ENCODE measurements at places on chromosomes 12 and 14.

- no peak for DNase-seq
Observed at GRCh38 chr12:122964439-122965257, 1.6 kb downstream of the ABCB9 start.

GRCh38 chr12:132827763-132828703 lies 636 bp downstream of the GOLGA3 start:
- no peak for DNase-seq

DNA sequence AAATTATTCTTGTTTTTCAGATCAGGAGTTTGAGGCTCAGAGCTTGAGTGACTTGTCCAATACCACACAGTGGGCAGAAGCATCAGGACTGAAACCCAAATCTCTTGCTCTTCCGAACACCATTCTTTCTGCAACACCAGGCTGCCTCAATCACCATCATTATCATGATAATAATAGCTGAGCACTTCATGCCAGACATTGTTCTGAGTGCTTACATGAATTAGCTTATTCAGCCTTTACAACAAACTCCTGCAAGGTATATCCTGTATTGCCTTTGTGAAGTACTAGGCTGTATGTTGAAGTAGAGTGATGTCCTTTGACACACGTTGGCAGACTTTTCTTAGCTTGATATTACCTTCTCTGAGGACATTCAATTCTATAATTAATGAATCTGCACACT lies 257.4 kb upstream of the ATP2B1 start:
- no peak for DNase-seq

DNA sequence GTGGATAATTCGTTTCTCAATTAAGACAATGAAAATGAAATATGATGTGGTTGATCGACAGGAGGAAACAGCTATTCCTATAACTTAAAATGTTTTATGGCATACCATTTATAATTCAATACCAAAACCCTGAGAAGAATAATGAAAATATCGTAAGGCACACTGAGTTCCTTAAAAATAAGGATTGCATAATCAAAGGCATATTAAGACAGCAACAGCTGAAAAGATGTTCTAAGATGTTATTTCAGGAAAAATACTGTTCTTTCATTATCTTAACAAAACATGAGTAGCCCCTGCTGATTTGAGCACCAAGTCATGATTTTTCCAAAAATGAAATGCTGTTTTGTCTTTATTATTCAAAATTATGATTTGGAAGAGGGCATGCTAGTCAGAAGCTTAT lies 189.4 kb upstream of the ALG10 start:
- DNase-seq = no peak

DNA sequence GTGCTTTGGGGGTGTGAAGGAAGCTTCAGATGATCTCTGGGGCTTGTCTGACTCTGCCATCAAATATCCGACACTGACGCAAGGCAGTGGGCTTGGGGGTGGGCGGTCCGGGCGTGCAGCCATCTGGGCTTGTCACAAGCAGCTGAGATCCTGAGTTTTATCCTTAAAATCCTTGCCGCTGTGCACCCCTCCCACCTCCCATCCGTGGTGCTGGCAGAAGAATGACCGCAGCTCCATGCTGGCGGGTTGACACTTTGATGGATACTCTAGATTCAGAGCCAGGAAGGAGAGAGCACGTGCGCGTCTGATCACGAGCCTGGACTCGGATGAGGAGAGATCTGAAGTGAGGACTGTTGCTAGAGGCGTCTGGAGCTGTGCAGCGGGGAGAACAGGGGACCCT lies 3.0 kb downstream of the ZFYVE21 start:
- no peak for DNase-seq

- no peak for DNase-seq
Observed at GRCh38 chr12:119036878-119037825, 55.8 kb downstream of the SRRM4 start.

- DNase-seq = no peak
Observed at GRCh38 chr14:91369628-91370445, 47.8 kb downstream of the CCDC88C start.

DNA sequence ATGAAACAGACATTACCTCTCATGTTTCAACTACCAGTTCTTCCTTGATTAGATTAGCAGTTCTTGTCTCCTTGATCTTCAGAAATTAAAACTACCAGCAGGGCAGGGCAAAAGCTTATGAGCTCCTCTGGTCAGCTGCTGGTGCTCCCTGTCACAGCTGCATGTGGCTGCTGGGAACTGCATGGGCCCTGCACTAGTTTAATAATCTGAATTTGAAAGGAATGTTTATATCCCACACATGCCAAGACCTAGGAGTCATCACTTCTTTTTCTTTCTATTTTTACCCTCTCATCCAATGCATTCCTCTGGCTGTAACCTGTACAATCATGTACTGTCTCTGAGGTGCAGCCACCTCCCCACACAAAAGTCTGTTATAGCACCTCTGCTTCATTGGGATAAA lies 73.9 kb downstream of the ARMH4 start:
- DNase-seq = no peak

GRCh38 chr12:39930101-39930500 lies 175.8 kb downstream of the SLC2A13 start:
- DNase-seq = no peak

GRCh38 chr14:106845286-106846087 lies 1319.1 kb downstream of the TMEM121 start:
- peak; percentile 83 for DNase-seq

DNA sequence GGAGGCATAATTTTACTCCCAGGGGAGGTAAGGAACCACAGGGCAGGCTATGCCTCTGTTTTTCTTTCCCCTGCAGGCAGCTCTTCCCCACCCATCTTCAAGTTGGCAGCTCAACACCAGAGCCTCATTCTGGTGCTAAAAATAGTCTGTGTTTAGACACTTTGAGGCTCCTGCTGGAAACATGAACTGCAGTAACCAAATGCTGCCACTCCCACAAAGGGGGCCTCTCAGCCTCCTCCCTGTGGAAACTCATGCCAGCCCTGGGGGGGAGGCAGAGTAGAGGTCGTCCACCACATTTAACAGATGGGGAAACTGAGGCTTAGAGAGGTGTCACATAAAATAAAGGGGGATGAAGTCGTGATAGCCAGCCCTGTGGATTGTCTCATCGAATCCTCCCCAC lies 61.4 kb downstream of the WSCD2 start:
- DNase-seq = no peak

DNA sequence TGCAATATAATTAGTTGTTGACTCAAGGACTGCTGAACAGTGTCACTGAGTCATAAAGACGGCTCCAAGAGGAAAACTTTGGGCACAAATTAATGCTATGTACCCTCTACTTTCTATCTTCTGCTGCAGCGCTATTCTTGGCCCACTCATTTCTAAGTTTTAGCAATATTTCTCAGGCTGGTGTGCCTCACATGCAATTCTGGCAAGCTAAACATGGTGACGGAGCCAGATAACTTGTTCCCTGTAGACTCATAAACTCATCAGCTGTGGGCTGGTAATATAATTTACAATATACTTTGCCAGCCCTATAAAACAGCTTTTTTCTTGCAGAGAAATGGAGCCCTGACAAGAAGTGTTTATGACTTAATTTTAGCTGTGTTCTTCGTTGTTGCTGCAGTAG lies 615.1 kb downstream of the NRXN3 start:
- no peak for DNase-seq

DNA sequence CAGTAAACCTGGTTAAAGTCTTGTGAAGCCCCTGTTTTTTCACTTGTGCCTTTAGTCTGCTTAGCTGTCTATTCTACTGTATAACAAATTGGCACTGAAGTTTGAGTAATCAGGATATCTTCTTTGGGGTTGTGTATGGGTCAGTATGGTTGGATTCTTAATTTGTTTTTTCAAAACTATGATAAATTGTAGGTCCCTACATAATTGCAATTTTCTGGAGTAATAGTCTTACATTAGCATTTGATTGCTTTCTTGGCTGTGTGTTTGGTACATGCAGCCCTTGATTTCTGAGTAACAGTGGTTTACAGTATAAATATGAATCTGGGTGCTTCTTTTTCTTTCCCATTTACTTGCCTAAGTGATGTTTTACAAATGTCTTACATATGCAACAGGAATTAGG lies 186.6 kb downstream of the TMTC2 start:
- DNase-seq = no peak

- DNase-seq = no peak
Observed at GRCh38 chr14:64725261-64725815, 21.1 kb downstream of the PLEKHG3 start.

GRCh38 chr12:47754881-47755280 lies 3.8 kb downstream of the RAPGEF3 start:
- DNase-seq = no peak

DNA sequence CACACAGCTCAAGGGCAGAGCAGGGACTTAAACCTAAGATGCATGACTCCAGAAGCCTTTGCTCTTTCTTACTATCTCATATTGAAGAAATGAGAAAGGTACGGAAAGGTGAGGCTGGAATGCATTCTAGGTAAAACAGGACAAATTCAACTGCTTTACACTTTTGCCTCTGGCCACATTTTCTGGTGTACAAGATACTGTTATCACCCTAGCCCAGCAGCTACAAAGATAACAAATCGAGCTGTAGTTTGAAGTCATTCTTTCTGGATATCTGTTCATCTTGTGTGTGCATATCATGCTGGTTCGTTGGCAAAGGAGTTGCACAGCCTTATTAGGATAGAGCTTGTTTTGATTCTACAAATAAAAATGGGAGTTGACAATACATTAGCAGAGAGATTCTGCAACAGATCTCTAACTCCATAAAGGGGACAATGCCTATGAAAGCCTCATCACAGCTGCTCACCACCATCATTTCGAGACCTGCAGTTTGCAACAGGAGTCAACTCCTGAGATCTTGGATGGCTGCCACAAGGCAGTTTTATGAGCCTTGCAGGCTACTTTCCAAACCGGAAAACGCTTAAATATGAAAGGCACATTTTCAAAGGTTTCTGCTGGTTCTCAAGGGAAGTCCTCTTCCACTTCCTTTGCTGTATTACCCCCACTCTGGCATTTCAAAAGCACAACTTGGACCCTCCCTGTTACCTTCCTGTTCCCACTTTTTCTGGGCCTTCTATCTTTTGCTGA lies 64.9 kb downstream of the STXBP6 start:
- no peak for DNase-seq

- peak; percentile 32 for DNase-seq
Observed at GRCh38 chr12:62603061-62603810, 136.6 kb downstream of the MON2 start.

DNA sequence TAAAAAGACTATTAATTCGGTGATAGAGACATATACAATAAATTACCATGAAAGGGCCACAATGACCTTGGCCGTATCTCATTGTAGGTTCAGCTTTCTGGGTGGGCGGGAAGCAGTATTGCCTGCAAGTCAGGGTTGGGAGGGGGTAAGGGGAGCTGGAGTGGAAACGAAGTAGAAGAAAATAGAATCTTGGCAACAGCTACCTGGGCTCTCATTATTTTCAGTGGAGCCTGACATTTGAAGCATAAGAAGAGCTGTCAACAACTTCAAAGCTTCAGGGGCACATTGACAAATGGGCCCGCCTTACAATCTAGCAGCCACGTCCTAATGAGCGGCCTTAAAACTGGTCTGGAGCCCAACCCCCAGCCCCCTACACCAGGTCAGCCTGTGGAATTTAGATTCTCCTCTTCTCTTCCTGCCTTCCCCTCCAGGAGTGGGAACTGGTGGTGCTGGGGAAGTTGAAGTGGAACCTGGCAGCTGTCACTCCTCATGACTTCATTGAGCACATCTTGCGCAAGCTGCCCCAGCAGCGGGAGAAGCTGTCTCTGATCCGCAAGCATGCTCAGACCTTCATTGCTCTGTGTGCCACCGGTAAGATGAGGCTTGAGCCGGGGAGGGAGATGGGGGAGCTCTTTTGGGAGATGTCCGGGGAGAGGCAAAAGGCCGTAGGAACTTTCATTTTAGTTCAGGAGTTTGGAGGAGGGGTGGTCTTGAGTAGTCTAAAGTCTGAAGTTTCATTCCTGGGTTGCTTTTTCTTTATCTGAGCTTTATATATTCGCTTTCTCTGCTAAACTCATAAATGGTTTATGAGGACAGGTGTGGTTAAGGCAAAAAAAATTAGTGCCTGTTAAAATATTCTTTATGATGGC lies 5.0 kb downstream of the CCND2 start:
- no peak for DNase-seq

- no peak for DNase-seq
Observed at GRCh38 chr14:105880616-105881015, 354.2 kb downstream of the TMEM121 start.

DNA sequence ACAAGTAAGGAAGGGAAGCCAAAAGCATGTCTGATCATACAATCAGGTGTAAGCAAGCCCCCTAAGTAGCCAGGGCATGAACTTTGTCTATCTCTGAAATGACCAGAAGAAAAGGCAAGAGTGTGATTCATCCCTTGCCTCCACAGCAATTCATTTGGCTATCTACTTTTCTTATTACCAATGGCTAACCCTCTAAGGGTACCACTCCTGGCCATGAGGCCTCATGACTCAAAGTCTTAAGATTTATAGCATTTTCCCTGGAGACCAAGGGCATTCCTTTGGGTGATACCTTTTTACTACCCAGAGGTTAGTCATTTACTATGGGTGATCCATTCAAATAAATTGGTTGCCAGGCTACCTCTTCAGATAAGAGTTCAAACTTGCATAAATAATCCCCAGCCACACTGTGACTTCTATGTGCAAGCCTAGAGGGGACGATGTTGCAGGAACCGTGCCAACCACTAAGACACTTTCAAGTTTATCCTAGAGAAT lies 1.5 kb upstream of the LGALS3 start:
- DNase-seq = no peak

- DNase-seq = no peak
Observed at GRCh38 chr14:78508023-78508422, 337.9 kb downstream of the NRXN3 start.

DNA sequence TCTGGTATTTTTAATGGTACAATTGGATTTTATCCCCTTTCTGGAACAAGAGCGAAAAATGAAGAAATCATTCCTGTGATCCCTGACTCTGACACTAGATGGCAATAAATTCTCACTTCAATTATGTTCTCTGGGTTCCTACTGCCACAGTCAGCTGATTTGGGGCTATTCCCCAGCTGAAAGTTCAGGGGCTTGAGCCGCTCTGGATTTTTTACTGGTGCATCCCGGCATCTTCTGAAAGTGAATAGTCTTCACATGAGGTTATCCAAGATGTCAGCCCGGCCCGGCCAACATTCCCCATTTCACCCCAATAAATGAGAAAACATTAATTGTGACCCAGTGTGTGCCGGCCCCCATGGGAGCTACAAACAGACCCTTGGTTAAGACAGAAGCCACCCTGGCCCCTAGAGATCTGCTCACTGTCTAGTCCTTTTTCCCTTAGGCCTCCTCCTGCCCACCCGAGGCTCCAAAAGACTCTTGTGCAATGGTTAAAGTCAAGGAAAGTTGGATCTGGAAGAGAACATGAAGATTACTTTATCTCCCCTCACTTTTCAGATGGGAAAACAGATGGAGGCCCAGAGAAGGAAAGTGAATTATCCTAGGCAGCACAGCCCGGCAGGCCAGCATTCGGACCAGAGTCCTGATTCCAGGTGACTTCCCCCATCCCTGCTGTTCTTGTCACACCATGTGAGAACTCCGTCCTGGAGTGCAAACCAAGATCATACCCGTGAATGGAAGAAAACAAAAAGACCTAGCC lies 20.8 kb downstream of the CKAP4 start:
- DNase-seq = peak; percentile 27

DNA sequence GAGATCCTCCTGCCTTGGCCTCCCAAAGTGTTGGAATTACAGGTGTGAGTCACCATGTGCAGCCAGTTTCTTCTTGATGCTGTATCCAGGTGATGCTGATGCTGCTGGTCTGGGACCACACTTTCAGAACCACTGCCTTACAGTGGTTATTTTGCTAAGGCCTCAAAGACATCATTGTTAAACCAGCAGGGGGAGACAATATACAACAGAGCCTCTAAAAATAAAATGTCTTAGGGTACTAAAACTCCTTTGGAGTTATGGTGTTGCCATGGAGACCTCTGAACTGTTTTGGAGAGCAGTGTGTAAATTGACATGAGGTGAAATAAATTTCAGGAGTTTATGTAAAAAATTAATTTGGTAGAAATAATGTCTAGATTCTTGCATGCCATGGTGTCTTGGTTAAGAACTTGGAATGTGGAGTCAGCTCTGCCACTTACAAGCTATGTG lies 1.1 kb upstream of the ARG2 start:
- DNase-seq = peak; percentile 57
